Thoracic aorta (tissue), 2 donors: ENCODE measurements at places on chromosomes 6 and 20. TPM values are rescaled to one million over a fixed set of nuclear protein-coding genes. Genes with fewer than 3 reads are reported as not detected.

GRCh38 chr6:713351-713750 lies 20.4 kb upstream of the EXOC2 start:
- no peaks in the 10 kb centered on the region for H3K27me3 ChIP-seq
- no peaks in the 10 kb centered on the region for H3K36me3 ChIP-seq
- H3K27ac ChIP-seq = no peak overlapping the region
- peaks cover 11% of the 10 kb centered on the region for H3K4me1 ChIP-seq

DNA sequence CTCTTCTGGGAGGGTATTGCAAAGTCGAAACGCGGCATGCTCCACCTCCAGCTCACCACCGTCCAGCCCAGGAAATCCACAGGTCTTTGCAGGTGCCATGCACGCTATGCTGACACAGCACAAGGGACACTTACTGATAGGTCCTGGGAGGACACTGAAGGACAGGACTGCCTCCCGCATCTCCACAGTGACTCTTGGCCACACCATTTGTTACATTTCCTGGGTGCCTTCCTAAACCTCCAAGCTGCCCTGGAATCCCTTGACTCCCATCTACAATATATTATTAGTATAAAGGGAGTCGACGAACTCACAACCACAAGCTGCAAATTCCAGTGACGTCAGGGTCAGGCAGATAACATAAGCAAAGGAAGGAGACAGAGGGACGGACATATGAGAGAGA lies 106.9 kb downstream of the JPH2 start:
- no peak overlapping the region for H3K27ac ChIP-seq
- peaks cover under 1% of the 10 kb centered on the region for H3K4me1 ChIP-seq
- H3K36me3 ChIP-seq = no peaks in the 10 kb centered on the region
- no peaks in the 10 kb centered on the region for H3K27me3 ChIP-seq
- no peak for DNase-seq
- no peak overlapping the region for H3K4me3 ChIP-seq

DNA sequence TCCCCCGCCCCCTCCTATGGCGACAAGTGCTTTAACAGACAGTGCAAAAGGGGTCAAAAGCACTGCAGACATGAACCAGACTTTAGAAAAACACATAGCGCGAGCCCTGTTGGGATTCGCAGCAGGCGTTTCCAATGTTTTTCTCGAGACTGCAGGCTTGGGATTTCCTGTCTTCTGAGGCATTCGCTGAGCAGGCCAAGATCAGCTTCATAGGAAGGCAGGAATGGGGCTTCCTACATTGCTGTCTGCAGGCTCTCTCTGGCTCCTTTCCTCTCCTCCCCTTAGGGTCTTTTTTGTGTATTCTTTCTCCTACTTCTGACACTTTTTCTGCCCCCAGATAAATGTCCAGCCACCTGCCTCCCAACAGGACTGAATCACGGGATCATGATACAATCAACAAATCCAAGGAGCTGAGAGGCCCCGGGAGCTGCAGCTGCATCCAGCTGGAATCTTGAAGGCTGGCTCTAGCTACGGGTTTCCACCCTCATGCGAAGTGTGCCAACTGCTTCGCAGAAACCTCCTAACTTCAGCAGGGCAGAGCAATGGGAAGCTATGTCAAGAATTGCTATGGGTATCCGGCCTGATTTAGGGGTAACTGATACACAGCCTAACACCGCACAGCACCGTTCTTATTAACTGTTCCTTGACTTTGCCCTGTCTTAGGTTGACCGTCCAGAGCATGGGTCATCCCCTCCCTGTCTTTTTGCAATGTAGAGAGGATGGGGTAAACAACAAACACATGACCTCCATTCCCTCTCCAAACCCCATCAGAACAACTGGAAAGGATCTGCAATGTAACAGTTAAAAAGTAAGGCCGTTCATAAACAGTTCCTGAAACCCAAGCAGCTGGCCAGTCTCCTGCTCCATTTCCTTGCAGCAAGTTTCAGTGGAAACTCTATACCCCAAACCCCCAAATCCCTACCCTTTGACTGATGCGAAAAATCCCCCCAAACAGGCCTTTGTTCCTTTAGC lies 31.5 kb downstream of the SNX5 start:
- peak overlapping the region; percentile 58 for H3K4me3 ChIP-seq
- peaks cover 12% of the 10 kb centered on the region for H3K36me3 ChIP-seq
- no peaks in the 10 kb centered on the region for H3K27me3 ChIP-seq
- DNase-seq = no peak

- H3K36me3 ChIP-seq = no peaks in the 10 kb centered on the region
- peaks cover 3% of the 10 kb centered on the region for H3K4me1 ChIP-seq
- no peaks in the 10 kb centered on the region for H3K27me3 ChIP-seq
- H3K4me3 ChIP-seq = peak overlapping the region; percentile 74
- H3K27ac ChIP-seq = no peak overlapping the region
Observed at GRCh38 chr20:2207770-2208097, 88.1 kb upstream of the TGM3 start.

DNA sequence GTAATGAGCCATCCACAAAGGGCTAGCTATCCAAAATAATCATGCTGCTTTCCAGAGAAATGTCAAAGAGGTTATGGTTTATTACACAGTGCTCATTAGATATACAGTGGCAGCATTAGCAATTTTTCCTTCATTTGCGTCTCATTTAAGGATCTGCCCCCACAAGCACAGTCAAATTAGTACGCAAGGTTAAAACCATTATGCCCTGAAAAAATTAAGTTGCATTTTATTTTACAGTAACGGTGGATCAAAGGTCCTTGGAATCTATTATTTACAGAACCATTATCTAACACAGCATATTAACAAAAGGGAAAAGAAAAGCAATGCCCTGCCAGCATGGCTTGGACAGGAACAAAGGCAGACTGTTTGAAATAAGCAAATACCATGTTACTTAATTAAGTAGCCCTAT lies 144.8 kb downstream of the PDSS2 start:
- H3K4me1 ChIP-seq = no peaks in the 10 kb centered on the region
- H3K36me3 ChIP-seq = no peaks in the 10 kb centered on the region
- no peaks in the 10 kb centered on the region for H3K27me3 ChIP-seq
- no peak overlapping the region for H3K4me3 ChIP-seq
- H3K27ac ChIP-seq = no peak overlapping the region

DNA sequence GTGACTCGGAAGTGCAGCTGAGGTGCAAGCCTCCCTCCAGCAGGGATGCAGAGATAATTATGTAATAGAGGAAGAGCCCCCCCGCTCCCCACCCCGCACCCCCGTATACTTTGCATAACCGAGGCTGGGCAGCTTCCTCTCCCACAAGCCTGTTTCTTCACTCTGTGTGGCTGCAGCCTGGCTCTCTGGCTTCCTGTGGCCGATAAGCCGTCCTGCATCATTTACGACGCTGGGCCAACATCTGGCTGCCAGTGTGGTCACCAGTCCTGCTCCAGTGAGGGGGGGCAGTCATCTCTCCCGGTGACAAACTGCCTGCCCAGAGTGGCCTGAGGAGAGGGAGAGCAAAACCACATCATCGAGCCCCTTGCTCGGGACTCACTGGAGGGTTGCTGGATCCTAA lies 59.2 kb downstream of the RBM38 start:
- peaks cover 18% of the 10 kb centered on the region for H3K4me1 ChIP-seq
- no peak overlapping the region for H3K4me3 ChIP-seq
- H3K27ac ChIP-seq = peak overlapping the region; percentile 27
- no peak for DNase-seq
- H3K36me3 ChIP-seq = no peaks in the 10 kb centered on the region

DNA sequence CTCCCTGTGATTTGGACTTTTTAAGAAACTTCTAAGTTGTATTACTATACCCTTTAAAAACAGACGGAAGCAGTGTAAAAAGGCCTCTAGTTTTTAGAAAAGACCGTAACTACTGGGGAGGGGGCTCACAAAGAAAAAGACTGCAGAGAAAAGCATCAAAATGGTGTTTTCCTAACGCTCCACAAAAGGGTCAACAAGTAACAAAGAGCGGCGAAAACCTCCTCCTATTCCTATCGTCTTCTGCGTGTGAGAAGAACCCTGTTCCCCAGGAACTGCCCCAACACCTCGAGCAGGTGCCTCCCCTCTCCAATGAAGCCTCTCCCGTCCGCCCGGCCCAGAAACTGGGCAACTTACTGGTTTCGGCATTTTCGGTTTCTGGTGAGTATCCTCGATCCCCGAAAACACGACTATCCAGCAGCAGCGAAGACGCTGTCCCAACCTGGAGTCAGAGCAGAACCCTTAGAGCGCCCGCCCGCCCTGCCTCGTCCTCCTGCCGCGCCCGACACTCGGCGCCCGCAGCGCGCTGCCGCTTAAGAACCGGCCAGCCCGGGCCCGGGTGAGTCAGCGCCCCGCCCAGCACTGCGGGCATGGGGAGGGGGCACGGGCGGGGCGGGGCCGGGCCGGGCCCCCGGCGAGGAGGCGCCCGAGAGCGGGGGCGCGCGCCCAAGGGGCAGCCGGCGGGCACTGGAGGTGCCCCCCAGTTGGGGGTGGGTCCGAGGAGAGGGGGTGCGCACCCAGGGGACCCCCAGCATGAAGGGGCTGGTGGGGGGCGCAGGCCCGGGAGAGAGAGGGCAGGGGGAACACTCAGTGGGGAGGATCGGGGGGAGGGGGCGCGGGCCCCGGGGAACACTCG lies 1.2 kb downstream of the EZR start:
- H3K36me3 ChIP-seq = no peaks in the 10 kb centered on the region
- peaks cover 11% of the 10 kb centered on the region for H3K4me1 ChIP-seq

DNA sequence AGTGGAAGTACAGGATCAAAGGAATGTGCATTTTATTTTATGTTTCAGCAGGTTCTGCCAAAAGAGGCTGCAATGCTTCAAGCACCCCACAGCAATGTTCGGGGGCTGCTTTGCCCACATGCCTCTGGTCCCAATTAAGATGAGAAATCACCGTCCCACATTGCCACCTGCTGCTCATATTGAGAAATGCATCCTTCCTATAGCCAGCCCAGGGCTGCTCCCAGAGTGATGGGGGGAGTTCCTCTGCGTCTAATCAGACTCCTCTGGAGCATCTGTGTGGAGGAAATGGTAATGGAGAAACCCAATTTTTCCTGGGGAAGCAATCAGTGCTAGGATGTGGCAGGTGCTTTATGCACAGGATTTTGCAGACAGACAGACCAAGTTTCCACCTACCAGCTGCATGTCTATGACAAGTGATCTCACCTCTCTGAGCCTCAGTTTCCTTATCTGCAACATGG lies 33.7 kb downstream of the PTGIS start:
- H3K27me3 ChIP-seq = no peaks in the 10 kb centered on the region
- peak overlapping the region; percentile 19 for H3K27ac ChIP-seq
- peaks cover 13% of the 10 kb centered on the region for H3K4me1 ChIP-seq

The SLC4A11 gene
- 0.27 TPM for total RNA-seq

The ECT2L gene
- total RNA-seq = not detected

The GJA10 gene
- total RNA-seq = not detected

The LY6G6F gene
- total RNA-seq = not detected

The PRSS16 gene
- not detected for total RNA-seq
